ENCODE measurements at places on chromosomes 2 and 18.

- DNase-seq: no peak
These were observed 326.2 kb upstream of the LRATD1 start for GRCh38 chr2:14306268-14306861.

- DNase-seq: no peak
These were observed 677.4 kb upstream of the RAB6C start for GRCh38 chr2:129302106-129302505.

- no peak for DNase-seq
These were observed 395.6 kb downstream of the TDRD15 start for GRCh38 chr2:21519412-21519811.

- no peak for DNase-seq
These were observed 5.4 kb downstream of the ITSN2 start for GRCh38 chr2:24354957-24355356.
